Frontal cortex (tissue), 4 donors: ENCODE measurements at places on chromosomes 12 and 14. TPM values are rescaled to one million over a fixed set of nuclear protein-coding genes. Genes with fewer than 3 reads are reported as not detected.
A peak's percentile ranks its signal among the peaks of the same experiment; 100 is the strongest.

DNA sequence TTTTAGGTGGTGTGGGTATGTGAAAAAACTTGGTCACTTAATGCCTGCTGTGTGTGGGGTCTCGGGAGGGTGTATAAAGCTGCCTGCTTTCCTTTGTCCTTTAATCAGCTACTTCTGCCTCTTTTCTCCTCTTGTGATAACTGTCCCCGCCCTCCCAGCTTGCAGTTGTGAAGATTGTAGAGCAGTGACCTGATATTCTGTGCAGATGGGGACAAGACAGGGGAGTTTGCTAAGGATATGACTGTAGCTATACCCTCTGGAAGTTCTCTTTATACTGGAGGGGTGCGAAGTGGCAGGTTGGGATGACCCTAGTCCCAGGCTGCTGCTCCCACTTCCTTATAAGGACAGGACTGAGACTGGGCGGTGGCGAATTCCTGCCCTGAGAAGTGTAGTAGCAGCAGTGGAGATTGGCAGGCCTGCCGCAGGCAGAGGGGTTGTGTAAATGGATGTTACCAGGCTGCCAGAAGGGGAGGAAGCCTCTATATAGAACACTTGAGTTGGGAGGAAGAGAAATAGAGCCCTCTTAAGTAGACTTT lies 835 bp downstream of the MYL6 start:
- DNase-seq, result peak; percentile 62

DNA sequence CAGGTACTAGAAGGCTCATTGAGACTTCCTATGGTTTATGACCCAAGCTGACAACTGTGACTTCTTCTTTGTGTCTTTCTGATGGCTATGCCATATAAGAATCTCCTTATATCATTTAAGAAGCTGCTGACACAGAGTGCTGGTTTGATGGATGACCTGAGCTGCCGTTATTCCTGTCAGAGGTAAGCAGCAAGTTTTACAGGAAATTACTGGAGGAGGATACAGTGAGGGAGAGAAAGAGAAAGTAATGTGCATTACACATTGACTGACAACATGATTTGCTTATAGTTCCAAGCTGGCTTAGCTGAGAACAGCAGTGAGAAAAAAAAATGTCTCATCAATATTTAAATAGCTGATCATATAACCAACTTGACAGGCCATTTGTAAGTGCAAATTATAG lies 981.4 kb downstream of the FSCB start:
- DNase-seq, result no peak

- DNase-seq, result peak; percentile 53
These were observed 21.9 kb upstream of the KLC1 start for GRCh38 chr14:103606963-103607668.

GRCh38 chr14:59475709-59476108 lies 8.5 kb downstream of the L3HYPDH start:
- DNase-seq, result no peak

DNA sequence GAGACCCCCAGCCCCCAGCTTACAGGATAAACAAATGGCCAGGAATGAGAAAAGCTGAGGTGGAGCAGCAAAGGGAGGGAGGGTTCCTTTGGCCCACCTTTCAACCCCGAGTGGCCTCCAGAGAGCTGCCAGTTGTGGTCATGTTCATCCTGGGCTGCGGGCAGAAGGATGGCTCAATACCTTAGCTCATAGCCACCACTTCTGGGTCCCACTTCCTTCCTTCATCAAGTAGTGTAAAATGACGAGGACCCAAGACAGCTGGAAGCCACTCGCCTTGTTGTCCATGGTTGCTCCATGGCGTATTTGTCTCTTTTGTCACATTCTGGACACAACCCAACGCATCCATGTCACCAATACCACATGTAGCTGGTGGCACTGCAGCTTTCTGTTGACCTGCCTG lies 24.2 kb downstream of the CRACR2A start:
- DNase-seq, result no peak

DNA sequence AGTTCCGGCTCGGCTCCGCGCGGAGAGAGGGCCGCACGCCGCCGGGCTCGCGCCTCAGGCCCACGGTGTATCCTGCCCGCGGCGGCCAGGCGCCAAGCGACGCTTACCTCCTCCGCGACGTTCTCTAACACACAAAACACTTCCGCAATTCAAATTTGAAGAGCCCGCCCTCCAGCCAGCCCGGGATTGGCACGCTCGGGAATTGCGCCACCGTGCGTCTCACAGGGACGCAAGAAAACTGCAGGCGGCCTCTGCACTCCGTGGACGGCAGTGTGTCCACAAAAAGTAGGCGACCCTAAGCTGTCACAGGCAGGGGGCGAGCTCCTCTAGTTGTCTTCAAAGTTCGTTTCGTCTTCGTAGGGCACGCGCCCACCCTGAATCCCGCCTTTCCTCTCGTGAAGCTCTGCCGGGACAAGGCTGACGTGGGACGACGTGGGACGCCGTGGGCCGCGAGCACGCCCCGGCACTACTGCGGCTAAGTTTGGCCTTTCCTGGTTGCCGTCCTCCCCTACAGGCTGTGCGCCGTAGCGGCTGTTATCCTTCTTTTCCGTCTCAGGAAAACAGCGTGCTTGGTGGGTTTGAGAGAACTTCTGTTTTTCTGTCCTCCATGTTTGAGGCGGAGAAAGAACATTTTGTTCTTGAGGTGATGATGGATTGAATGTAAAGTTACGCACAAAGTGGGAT lies at the start of gene MIS18BP1:
Gene MIS18BP1 (minus strand): TSS at position 133 of the 684 bp plus-strand sequence. CDS start 5,916 bp downstream, outside the sequence.
- peak; percentile 80 for DNase-seq

DNA sequence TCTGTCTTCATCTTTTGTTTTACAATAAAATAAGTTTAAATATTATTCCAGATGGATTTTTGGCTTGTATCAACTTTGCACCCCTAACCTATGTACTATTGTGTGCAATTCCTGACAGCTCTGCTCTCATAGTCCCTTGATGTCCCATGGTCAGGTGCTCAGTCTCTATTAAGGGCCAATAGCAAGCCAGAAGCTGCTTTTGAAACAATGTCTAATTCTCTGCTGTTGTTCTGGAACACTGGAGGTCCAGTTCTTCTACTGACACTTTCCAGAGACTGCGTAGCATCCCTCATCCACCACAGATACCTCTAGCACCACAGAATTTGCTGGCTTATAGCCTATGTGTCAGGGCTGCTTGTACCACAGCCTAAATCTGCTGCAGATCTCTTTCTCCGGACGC lies 74.6 kb downstream of the BRMS1L start:
- DNase-seq, result no peak

DNA sequence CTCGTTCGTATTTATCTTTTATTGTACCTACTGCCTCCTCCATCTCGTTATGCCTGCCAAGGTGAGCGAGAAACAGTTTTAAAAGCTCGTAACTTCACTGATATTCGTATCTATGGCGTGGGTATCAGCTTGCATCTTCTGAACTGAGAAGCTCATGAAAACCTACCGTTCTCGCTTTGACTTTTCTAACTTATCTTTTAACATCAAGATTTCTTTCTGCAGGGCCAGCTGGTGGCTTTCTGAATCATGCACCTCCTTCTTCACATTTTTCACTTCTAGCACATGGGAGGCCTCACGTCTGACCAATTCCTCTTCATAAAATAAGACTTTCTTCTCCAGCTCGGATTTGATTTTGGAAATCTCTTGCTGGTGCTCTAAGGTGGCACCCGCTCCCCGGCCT lies 45.8 kb downstream of the AMN start:
- DNase-seq, result no peak

GRCh38 chr12:76311796-76312195 lies 36.4 kb downstream of the BBS10 start:
- DNase-seq, result no peak

GRCh38 chr12:62400135-62400534 lies 66.5 kb upstream of the MON2 start:
- no peak for DNase-seq

DNA sequence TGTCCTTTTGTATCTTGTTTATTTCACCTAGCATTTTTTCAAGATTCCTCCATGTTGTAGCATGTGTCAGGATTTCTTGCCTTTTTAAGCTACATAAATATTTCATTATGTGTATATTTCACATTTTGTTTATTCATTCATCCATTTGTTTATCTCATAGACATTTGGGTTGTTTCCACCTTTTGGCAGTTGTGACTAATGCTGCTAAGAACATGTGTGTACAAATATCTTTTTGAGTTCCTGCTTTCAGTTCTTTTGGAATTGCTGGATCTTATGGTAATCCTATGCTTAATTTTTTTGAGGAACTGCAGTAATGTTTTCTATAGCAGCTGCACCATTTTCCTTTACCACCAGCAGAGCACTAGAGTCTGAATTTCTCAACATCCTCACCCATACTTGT lies 62.4 kb downstream of the SCN8A start:
- no peak for DNase-seq

GRCh38 chr12:84161296-84161695 lies 751.3 kb downstream of the SLC6A15 start:
- no peak for DNase-seq

DNA sequence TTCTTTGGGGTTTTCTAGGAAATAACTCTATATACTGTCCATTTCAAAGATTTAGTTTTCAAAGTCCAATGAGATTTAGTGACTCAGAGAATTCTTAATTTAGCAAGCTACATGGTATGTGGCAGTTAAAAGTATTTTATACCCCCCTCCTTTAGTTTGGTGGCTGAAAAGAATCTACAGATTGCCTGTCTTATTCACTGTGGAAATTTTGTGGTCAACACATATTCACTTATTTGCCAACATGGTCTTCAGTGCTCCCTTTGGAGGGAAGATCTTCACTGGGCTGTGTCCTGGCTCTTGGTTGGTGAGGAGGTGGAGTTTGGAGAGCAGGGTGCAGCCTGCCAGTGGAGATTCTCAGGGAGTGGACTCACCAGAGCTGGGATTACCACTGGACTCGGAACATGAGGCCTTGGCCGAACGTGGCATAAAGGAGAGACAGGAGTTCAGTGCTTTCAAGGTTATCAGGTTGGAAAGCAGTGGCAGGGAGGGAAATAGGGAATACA lies 39.8 kb downstream of the SAMD4A start:
- no peak for DNase-seq

GRCh38 chr12:88870000-88870737 lies 289.9 kb upstream of the KITLG start:
- DNase-seq, result no peak

DNA sequence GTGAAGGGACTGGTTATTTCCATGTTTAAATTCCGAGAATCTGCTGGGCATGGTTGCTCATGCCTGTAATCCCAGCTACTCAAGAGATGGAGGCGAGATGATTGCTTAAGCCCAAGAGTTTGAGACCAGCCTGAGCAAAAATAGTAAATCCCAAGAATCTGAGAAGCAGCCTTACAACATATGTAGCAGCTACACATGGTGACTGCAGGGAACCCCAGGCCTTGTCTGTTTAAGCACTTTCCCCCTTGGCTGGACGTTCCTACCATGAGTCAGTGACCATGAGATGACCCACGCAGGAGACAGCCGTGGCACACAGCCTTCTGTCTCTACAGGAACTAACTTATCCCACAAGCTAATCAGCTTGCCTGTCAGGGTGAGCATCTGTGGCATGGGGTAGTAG lies 5.5 kb upstream of the SLC24A4 start:
- DNase-seq, result no peak

- peak; percentile 47 for DNase-seq
These were observed at the start of gene LRRK2 for GRCh38 chr12:40224439-40225291. TSS of gene LRRK2 (plus strand) at chr12:40224997. CDS start at chr12:40225132, 135 bp downstream.

The SELPLG gene
- total RNA-seq, result 1.2 TPM

The GPR132 gene
- 1.2 TPM for total RNA-seq

The REM2 gene
- total RNA-seq, result 2.4 TPM

The CLEC9A gene
- not detected for total RNA-seq

The GARIN6 gene
- not detected for total RNA-seq

The CCDC196 gene
- not detected for total RNA-seq

The CD69 gene
- total RNA-seq, result not detected

The CLEC1B gene
- not detected for total RNA-seq
